ENCODE measurements at places on chromosomes 16 and 17.

DNA sequence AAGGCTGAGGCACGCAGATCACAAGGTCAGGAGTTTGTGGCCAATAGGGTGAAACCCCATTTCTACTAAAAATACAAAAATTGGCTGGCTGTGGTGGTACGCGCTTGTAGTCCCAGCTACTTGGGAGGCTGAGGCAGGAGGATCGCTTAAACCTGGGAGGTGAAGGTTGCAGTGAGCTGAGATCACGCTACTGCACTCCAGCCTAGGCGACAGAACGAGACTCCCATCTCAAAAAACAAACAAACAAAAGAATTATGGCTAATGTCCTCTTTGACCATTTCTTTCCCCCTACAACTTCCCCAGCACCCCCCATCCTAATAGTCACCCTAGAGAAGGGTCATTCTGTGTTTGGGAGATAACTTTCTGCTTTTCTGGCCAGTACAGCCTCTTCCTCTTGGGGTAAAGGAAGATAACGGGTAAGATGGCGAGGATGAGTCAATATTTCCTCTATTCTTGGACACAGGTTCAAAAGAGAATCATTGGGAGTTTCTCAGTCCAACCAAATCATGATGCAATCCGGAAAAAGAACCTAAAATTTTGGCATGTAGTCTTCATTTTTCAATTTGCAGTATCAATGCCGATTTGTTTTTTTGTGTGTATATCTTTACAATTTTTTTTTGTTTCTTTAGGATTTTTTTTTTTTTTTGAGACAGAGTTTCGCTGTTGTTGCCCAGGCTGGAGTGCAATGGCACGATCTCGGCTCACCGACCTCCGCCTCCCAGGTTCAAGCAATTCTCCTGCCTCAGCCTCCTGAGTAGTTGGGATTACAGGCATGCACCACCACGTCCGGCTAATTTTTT is 107.6 kb upstream of the MED13 start:
- no peak for DNase-seq

DNA sequence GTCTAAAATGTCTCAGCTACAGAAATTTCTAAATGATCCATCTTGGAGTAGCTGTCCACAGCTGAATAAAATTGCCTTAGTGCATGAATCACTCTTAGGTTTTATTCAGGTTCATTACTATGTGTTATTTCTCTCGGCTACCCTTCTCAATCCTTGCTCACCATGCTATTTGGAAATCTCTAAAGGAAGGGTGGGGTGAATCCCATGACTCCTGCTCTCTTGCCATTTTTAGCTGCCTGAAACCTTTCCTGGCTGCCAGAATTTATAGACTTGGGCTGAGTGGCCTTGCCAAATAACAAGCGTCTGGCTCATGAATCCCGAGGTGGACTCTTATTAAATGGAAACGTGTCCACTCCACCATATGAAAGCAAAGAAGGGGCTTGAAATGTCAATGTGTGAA is 936.1 kb upstream of the SOX9 start:
- DNase-seq = no peak

GRCh38 chr17:76952402-76952801 is 84.2 kb downstream of the MGAT5B start:
- no peak for DNase-seq

GRCh38 chr17:28661635-28662526 is at the start of the genes SDF2 and SUPT6H:
Gene SDF2, minus strand, starts transcription at chr17:28661906. Its CDS starts 30 bp downstream, at chr17:28661876.
Gene SUPT6H, plus strand, starts transcription at chr17:28662205. Its CDS starts 11,197 bp downstream, at chr17:28673402.
- peak; percentile 87 for DNase-seq

DNA sequence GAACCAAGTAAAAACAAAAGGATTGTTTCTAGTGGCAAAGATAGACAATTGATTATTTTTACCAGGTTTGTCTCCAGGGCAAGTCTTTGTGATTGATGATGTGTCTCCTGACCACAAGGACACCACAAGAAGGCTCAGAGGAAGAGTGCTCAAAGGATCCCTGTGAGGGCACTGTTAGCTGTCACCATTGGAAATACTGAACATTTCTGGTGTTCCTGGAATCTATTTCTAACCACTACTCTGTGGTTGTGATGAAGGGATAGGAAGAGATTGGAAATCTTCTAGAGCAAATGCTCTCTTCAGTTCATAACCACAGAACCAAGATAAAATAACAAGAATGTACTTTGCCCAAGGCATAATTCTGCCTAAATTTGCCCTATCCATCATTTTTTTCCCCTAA is 15.3 kb downstream of the RNF43 start:
- DNase-seq = no peak

- DNase-seq = no peak
Observed at GRCh38 chr17:914561-914960, 65.0 kb downstream of the NXN start.
